Stromal cell of bone marrow (primary cell): ENCODE measurements at places on chromosomes 3 and 15.
A peak's percentile ranks its signal among the peaks of the same experiment; 100 is the strongest.

GRCh38 chr3:195811756-195812155 is at the start of gene MUC4:
MUC4 (minus strand) TSS chr3:195811929; CDS start chr3:195811817, 112 bp downstream.
- DNase-seq = no peak

DNA sequence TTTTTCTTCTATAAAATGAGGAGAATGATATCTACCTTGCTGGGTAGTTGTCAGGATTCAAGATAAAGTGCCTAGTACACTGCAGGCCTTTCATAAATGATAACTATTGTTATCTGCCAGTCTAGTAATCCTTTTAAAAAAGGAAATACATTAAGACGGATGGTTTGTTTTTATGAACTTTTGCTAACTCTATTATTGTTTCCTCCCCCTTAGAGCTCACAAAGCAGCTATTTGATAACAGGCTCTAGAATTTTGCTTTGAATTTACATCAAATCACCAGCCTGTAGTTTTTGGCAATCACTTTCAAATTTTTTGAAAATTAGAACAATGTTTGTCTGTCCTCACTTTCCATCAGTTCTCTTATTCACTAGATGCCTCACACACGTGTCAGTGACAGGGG is 39.8 kb downstream of the BLM start:
- DNase-seq = no peak

DNA sequence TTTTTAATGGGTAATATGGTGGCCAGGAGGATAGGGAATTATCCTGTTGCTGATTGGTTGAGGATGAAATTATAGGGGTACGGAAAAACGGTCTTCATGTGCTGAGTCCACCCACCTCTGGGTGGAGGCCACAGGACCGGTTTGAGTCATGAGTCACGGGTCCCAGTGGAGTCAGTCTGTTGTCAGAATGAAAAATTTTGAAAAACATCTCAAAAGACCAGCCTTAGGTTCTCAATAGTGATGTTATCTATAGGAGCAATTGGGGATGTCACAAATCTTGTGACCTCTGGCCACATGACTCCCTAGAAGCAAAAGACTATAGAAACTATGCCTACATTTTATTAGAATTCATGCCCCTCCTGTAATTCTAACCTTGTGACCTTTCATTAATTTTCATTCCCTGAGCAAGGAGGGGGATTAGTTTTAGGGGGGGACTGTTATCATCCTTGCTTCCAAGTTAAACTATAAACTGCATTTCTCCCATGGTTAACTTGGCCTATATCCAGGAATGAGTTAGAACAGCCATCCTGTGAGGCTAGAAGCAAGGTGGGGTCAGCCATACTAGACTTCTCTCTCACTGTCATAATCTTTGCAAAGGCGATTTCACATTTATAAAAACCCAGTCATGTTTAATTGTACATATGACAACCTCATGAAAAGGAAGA is 101.2 kb downstream of the TCF12 start:
- DNase-seq = peak; percentile 45

GRCh38 chr3:16608816-16609215 is 3.6 kb upstream of the DAZL start:
- DNase-seq = no peak

- DNase-seq = no peak
Observed at GRCh38 chr3:66260431-66260830, 39.6 kb downstream of the SLC25A26 start.

- DNase-seq = no peak
Observed at GRCh38 chr15:99953886-99954285, 220.6 kb upstream of the LYSMD4 start.

DNA sequence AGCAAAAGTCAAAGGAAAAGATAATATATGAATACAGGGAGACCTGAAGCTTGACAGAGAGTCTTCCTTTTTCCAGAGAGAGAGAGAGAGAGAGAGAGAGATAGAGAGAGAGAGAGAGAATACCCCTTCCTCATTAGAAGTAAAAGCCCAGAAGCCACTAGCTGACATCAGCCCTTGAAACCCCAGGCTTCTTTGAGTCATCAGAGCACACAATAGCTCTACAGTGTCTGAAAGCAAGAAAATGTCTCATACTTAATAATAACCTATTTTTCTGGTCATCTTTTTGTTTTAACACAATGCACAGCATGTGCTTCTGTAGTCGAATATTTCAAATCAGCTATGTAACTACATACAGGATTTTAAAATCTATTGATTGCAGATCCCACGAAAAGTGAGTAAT is 109.2 kb upstream of the NANOGP8 start:
- no peak for DNase-seq

DNA sequence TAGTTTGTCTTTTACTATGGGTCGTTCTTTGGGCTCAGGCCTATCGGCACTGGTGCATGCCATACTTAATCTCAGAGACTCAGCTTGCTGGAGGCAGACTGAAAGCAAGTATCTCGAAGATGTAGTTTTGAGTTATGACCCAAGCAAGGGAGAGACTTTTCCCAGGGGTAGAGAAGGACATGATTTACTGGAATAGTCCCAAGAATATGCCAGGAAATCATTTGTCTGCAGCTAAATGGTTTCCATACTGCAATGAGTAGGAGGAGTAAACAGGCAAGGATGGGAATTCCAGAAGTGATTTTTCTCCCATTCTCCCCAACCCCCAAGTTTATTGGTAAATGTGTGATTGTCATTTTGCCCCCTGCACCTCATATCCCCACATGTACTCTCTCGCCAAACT is 35.4 kb upstream of the LACTB start:
- no peak for DNase-seq

GRCh38 chr15:75759416-75760130 is 46.9 kb upstream of the CSPG4 start:
- no peak for DNase-seq

- DNase-seq = no peak
Observed at GRCh38 chr15:57573151-57573550, 18.6 kb upstream of the MYZAP start.

DNA sequence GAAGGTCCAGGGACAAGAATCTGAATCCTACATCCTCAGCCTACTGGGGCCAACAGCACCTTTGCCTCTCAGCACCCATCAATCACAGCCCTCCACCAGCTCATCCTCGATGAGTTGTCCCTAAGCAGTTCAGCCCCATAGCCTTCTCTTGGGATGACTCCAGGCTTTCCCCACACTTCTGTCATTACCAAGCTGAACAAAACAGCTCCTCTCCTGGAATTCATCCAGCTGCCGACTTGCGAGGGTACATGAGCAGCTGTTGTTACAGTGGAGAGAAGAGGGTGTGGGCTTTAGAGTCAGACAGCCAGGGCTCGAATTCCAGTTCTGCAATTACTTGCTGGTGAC is 69.0 kb upstream of the THBS1 start:
- no peak for DNase-seq

DNA sequence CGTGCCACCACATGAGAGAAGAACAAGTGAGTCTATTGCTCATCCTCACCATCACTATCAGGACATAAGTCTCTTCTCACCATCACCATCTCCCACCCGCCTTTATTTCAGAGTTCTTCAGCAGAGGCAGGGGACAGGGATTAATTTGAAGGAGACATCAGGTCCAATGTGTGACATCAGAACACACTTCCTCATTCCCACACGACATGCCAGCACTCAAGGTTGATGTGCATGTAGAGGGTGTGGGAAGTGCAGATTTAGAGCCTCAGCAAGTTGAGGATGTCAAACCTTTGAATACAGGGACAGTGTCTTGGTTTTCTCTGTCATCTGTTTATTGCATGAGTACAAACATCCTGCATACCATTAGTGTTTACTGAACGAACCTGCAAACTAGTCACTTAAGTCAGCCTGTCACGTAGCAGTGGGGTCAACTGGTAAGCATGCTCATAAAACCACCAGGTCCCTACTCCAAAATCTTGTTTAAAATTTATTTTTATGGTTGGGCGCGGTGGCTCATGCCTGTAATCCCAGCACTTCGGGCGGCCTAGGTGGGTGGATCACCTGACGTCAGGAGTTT is 104.4 kb downstream of the MYLK start:
- no peak for DNase-seq

GRCh38 chr3:189512821-189513220 is 118.4 kb upstream of the TP63 start:
- DNase-seq = no peak
